CD4-positive, alpha-beta T cell (primary cell): ENCODE measurements at places on chromosomes 3 and 15.
A peak's percentile ranks its signal among the peaks of the same experiment; 100 is the strongest.

DNA sequence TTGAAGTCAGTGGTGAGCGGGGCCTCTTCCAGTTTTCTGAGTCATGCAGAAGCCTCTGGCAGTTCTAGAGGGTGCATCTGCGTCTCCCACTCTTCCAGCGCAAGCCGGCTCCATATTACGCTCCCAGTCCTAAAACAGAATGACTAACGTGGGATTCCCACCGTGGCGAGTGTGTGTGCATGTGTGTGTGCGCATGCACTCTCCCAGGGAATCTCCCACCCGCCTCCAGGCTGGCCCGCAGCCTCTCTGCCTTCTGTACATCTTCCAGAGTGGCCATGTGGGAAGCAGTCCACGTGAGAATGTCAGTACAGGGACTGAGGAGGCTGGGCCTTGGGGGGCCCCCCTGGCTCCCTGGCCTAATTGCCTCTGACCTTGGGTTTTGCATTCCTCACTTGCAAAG, 87.7 kb downstream of the LSM3 start:
- no peak for DNase-seq

- no peak for DNase-seq
Measured at GRCh38 chr3:64311424-64312061, 86.3 kb upstream of the PRICKLE2 start.

DNA sequence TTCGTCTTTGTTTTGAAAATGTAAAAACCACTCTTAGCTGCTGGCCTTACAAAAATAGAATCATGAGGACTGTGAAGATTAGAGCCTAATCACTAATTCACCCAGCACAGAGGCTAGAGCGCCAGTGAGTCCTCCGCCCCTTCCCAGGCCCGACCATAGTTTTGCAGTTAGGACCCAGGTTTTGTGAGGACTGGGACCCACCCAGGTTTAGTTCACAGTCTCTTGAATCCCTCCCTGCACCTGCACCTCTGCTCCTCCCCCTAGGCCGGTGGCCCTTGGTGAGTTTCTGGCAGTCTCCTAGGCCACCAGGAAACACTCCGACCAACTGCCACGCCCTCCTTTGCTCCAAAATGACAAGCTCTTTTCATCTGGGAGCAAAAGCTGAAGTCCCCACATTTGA, 136.0 kb upstream of the CCDC54 start:
- peak; percentile 9 for DNase-seq

DNA sequence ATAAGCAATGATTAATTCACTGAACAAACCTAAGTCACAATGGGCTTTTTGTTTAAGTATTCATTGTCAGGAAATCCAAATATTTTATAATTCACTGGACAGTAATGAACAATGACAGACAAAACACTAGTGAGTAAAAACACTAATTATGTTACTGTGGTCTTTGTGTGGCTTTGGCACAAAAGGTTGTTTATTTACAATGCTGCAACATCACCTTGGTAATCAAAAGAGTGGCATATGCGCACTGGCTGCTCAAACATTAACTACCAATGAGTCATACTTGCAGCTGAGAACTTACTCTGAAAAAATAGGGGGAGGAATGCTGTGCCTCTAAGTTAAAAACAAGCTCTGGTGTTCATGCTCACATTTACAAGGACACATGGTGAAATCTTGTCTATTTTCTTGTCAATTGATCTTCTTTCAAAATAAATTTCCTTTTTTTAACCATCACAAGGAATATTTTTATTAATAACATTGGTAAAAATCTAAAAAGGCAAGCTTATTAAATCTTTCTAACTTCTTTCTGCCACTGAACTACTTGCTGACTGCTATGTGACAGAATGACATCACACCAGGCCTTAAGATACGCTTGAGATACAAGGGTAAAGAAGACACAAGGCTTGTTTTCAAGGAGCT, 85.2 kb upstream of the PPIB start:
- no peak for DNase-seq

GRCh38 chr3:73284472-73284871, 223.0 kb downstream of the EBLN2 start:
- DNase-seq = no peak

DNA sequence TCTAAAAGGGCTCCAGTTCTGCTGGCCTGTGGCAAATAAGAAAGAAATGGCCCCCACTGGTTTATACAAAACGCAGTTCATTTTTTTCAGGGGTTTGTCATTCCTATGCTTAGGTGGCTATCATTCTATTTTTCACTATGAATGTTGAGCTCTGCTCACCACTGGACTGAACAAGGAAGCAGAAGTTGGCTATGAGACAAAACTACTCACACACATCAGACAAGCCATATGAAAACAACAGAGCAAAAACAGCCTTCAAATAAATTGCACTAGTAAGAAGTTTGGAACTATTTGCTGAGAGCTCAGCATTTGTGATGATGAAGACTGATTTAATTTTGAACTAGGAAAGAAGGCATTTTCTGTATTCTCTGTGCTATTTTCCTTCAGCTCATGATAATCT, 328.5 kb downstream of the MECOM start:
- DNase-seq = no peak

DNA sequence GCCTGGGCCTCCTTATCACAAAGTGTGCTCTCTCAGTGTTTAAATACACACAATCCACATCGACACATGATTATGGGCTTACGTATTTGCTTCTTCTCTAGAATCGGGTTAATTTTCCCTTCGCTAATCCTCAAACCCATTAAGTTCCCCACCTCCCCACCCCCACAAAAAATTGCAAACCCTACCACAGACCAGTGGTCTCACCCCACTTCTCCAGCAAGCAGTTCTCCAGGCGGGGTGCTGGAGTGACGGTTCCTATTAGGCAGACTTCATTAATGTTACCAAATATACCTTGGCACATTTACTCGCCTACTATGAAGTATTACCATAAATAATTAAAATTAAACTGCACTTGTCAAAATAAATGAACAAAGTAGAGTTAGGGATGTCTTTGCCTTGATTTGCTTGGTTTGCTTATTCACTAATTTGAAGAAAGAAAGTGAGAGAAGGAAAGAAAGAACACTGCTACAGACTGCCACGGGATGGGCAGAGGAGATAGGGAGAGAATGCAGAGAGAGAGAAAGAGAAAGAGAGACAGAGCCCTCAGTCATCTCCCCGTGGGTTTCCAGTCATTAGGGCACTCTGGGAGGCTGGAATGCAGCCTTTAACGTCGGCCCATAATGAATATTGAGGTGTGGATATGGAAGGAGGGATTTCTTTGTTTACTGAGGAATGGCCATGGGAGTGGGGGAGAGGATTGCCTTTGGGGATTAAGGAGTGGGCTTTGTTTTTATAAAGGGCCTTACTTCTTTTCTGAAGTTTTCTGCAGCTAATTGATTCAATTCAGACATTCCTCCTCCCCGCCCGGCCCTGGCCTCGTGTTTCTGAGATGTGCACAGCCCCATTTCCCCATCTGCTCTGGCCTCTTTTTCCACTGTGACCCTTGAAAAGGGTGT, 39.7 kb upstream of the POLG start:
- no peak for DNase-seq

GRCh38 chr3:127639173-127640041, 10.4 kb downstream of the PODXL2 start:
- no peak for DNase-seq

DNA sequence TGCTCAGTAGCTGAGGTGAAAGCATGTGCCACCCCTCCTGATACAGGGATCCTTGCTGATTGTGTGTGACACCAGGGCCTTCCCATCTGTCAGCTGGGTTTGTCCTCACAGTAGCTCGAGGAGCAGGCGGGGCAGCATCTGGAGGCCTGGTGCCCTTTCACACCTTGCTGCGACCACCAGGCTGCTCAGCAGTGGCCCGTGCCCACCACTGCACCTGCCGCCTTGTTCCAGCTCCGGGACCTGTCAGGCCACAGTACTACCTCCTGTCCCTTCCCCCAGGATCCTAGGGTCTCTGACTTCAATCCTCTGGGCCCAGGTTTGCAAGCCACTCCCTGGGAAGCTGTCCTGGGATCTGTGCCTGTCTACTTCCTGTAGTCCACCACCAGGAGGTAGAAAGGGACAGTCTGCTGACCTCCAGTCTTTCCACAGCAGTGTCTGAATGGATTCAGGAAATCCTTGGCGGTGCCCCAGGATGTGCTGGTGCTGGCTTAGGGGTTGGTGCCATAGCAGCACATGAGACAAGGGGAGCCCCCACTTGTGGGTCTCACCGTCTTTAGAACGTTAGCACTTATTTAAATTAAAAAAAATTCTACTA, 27.5 kb downstream of the APBA2 start:
- DNase-seq = no peak

GRCh38 chr15:77905301-77905920, 172.1 kb downstream of the TBC1D2B start:
- no peak for DNase-seq

DNA sequence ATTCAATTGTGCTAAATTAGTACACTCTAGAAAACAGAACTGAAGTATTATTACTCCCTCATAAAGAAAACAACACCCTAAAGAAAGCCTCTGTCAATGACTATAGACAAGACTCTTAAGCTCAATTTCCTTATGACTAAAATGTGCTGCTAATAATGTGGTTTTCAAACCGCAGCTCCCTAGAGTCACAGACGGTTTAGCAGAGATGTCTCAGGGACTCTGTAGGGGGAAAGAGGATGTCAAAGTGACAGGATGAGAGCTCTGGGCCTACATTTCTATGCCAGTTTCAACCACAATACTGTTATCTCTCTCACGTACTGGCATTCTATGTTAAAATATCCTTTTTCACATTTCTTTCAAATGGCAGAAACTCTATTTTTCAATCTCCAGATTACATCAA, 37.6 kb upstream of the WDR49 start:
- DNase-seq = no peak

GRCh38 chr3:67474311-67474710, 180.1 kb downstream of the SUCLG2 start:
- DNase-seq = no peak

DNA sequence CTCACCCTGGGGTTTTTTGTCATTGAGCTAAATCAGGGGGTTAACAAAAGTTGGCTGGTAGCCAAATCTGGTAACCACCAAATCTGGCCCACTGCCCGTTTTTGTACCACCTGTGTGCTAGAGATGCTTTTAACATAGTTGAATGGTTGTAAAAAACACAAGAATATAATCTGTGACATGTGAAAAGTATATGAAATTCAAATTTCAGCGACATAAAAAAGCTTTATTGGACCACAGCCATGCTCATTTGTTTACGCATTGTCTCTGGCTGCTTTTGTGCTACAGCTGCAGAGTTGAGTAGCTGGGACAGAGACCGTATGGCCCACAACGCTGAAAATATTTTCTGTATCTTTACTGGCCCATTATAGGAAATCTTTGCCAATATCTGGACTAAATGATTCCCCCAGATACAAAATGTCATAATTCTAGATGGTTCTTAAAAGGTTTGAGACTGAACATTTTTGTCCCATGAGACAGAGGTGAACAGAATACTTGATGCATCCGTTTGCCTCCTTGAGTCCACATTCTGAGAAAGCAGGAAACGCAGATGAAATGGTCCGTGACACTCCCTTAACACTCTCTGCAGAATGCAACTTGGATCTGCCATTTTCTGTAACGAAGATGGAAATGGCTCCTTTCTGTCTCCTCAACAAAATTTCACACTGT, 120.9 kb upstream of the PDZRN3 start:
- DNase-seq = no peak

DNA sequence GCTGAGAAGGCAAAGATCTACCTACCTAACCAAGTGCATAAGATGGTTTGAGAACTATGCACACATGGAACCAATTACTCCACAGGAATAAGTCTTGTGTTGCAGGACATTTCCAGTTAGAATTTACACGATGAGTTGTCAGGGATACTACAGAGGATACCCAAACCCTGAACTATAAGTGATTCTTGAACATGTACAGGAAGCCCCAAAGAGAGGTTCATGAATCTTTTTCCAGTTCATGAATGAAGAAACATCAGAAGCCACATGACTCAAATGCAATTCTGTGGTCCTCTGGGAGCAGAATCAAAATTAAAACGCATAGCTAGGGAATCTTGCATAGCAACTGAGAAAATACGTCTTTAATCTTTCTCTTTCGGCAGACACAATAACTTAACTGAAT, 114.1 kb upstream of the LMCD1 start:
- DNase-seq = no peak

GRCh38 chr3:29324180-29324651, 43.3 kb downstream of the RBMS3 start:
- no peak for DNase-seq

DNA sequence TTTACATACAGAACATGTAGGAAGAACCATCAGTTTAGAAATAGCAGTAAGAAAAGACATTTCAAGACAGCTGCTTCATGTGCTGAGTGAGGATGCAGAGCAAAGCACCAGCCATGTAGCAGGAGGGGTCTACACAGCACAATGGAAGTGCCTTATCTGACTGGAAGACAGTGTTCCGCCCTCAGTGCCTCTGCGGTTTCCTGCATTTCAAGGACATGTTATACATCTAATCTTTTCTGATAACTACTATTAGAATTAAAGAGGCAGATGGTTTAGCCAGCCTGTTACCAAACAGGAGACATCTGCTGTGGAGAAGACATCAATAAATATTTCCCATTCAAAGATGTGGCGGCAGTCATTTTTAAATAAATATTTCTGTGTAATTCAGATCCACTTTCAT, 10.6 kb downstream of the LSG1 start:
- peak; percentile 8 for DNase-seq

GRCh38 chr3:3627114-3627513, 172.1 kb upstream of the LRRN1 start:
- DNase-seq = no peak

DNA sequence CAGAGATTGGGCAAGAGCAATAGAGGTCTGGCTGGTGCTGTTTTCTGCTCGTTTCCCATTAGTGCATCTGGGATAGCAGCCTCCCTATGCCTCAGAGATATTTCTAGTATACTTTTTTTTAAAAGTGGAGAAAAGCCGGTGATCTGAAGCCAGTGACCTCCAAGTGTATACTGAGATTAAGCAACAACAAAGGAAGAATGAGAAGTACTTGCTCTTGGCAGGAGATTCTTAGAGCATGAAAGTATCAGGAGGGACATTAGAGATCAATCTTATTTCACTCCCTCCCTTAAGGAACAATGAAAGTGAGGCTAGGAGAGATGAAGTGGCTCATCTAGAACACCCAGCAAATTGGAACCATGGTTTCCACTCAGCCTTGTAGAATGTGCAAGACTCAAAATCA, 423.3 kb downstream of the SOX2 start:
- no peak for DNase-seq

GRCh38 chr3:187293516-187294430, 2.2 kb upstream of the MASP1 start:
- no peak for DNase-seq

DNA sequence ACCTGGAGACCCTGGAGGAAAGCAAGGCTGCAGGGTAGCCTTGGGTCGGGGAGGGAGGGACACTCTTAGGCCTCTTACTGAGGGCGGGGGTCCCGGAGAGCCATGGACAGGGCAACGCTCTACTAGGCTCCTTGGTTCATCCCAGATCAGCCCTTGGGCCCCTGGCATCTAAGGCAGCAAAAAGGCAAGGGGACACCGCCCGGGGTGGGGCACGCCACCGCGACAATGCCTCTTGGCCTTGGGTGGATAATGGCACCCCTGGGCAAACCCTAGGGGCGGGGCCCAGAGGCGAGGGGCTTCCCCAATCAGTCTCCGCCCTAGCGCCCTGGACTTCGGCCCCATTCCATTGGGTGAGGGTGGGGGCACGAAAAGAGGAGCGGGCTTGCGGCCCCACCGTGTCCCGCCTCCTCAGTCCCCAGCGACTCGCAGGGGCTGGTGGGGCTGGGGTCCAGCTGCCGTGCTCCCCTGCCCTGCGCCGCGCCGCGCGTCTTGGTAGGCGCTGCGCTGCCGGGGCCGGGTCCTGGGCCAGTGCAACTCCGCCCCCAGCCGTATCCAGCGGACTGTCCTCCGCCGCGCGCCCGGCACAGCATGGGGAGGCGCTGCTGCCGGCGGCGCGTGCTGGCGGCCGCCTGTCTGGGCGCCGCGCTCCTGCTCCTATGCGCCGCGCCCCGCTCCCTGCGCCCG, at the start of gene CHST13:
Gene CHST13, plus strand, starts transcription at position 411 of the 684 bp plus-strand sequence. Its CDS starts 178 bp downstream, at position 589.
- no peak for DNase-seq

- no peak for DNase-seq
Measured at GRCh38 chr3:31159331-31160039, 265.0 kb upstream of the GADL1 start.
